ENCODE measurements at places on chromosomes 12 and 14.

DNA sequence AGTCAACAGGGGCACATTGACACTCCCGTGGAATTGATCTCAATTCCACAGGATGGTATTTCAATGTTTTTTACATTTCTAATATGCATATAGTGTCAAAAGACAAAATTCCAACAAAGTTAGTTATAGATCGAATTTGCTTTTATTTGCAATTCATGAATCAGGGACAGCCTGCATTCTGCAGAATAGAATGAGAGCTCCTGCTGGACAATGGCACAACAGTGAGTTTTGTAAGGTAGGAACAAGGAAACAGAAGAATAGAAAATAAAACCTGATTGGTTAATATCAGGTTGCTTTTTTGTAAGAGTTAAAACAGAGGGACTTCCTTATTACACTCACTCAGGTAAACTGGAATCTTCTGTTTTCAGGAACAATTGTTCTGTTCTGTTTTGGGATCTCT is 32.8 kb upstream of the NEDD1 start:
- no peak for DNase-seq

GRCh38 chr12:82359115-82359478 is 768 bp downstream of the METTL25 start:
- no peak for DNase-seq

DNA sequence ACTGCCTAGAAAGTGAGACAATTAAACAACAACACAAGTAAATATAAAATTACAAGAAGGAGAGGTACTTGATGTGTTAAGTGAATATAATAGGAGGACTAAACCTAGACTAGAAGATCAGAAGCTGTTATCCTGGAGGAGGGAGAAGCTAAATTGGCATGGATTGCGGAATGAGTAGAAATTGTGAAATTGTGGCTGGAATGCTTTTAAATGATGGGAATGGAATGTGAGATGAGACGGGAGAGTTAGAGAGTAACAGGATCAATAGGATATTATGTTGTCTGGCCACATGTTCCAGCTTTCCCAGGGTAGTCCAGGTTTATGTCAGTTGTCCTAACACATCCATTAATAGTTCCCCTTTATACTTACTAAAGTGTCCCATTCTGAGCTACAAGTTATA is 44.0 kb upstream of the CPNE8 start:
- no peak for DNase-seq

DNA sequence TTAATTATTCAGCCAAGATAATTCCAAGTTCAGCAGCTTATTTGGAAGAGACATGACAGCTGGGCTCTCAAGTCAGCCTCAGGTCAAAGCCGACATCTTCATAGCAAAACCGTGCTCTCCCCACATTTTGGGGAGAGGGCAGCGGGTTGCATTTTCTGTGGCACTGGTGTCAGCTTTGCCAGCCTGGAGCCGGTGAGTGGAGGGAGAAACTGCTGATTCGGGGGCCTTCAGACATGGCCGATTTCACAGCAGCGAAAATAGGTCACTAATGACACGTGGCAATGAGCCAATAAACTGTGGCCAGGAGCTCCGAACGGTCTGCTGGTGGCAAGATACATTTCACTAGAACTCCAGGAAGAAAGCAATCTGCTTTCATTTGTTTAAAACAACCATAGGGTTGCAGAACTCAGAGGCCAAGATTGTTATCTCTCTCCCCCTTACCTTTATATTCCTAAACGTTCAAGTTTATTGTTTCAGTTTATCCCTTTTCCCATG is 173.2 kb downstream of the CAND1 start:
- no peak for DNase-seq

DNA sequence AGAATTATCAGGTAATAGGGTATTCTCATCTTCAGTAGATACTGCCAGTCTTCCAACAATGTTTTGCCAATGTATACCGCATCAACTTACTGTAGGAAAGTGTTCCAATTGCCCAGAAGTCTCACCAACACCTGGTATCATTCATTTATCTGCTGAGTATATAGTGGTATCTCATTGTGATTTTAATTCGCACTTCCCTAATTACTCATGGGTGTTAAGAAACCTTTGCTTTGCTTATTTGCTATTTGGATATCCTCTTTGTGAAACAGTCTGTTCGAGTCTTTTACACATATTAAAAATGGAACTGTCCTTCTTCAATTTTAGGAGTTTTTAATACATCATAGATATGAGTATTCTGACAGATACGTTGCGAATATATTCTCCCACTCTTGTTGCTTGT is 6.1 kb downstream of the TM7SF3 start:
- DNase-seq: no peak
